ENCODE measurements at places on chromosomes 16 and 17.

DNA sequence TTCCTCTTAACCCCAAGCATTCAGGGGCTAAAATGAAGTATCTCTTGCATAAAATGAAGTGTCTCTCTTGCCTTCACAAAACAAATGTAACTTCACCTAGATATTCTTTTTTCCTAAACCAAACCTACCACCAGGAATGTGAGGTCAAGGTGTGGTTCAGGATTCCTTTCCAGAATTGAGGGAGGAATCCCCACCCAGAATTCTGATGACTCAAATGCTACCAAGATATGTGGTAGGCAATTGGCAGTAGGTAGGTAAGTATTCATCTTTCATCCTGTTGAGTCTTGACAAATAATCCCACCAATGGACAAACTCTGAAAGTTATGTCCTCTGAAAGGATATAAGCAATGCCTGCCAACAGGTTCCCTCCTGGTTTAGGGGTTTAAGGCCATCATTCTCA lies 26.2 kb downstream of the TRIM16 start:
- DNase-seq, result no peak

DNA sequence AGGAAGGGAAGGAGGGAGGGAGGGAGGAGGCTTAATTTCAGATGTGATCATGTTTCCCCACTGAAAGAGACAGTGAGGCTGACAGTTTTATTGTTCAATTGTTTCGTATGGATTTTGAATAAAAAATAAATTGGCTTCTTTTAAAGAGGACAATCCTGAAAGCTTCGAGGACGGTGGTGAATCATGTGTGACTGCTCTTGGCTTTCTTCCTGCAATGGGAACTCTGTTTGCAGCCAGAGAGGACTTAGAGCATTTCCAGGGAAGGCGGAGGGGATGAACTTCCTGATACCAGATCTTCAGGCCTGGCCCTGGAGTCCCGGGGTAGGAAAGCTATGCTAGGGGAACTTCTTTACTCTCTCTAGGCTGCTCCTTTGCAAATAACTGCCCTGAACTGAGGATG lies 72.8 kb upstream of the C16orf82 start:
- peak; percentile 29 for DNase-seq

- no peak for DNase-seq
Measured at GRCh38 chr17:51142597-51142996, 10.8 kb upstream of the NME1 start.

DNA sequence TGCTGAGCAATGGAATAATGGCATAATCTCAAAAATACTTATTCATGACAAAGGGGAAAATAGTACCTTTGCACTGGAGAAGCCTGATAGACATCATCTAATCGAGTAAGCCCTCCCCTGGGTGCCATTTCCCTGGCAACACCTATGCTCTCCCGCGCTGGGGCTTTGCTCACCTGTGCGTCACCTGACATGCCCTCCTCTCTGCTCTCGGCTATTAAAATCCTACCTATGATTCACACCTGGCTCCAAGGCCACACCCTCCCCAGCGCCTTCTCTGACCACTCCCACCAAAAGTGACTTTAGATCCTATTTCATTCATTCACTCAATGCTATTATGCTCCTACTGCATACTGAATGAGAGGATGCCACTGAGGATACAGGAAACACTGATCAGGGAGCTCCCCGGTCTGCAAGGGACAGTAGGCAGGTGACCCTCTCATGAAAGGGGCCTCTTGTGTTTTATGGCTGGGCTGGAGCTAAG lies 83.9 kb downstream of the NT5M start:
- DNase-seq, result no peak

DNA sequence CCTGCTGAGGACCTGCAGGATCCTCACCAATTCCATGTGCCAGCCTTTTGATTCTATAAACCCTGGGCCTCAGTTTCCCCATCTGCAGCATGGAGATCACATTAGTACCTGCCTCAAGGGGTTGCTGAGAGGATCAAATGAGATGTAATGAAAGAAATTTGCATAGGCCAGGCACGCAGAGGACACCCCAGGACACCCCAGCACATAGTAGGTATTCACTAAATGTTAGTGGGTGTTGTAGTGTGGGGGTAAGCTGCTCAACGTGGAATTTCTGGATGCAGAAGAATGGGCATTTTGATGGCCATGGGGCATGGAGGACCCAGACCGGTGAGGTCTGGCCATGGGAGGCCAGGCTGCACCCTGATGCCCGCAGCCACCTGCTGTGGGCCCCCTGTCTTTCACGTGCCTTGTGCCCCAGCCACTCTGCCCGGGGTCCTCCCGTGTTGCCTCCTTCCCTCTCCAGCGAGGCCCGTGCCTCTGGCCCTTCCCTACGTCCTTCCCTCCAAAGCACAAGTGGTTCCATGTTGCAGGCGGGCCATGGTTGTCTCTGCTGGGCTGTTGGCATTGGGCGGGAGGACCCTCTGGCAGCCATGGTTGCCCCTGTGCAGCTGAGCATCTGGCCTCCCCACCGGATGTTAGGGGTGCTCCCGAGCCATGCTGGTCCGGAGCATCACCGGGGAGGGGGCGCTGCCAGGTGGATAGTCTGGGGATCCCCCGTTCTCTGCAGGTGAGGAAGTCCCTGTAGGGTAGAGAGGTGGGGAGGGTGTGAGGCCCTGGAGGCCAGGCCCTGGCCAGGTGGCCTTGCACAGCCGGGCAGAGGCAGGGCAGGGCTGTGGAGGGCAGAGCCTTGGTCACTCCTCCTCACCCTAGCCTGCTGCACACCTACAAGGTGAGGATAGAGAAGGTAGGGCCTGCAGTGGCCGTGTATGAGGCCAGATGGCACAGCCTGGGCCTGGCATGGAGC lies 8.6 kb downstream of the MAP2K3 start:
- DNase-seq, result no peak
